ENCODE measurements at places on chromosomes 13 and 19.
A peak's percentile ranks its signal among the peaks of the same experiment; 100 is the strongest.

GRCh38 chr19:56660381-56661107 lies 11.0 kb downstream of the ZNF835 start:
- DNase-seq = no peak

- no peak for DNase-seq
These were observed 194.7 kb downstream of the LMO7 start for GRCh38 chr13:75830842-75831241.

DNA sequence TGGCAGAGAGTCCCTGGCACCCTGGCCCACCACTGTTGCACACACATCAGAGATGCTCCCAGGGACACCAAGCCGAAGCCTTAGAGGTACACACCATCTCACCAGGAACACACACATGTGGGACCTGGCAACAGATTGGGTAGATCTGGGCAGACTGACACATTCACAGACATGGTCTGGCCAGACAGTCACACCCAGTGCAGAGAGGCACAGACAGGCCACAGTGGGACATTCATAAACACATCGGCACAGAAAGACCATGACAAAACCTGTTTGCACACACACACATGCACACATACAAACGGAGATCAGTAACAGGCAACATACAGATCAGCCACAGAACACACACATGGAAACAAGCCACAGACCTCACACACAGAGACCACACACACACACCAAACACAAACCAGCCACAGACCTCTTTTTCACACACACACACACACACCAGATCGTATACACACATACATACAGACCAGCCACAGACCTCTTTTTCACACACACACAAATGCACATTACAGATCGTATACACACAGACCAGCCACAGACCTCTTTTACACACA lies 6.3 kb upstream of the JUNB start:
- no peak for DNase-seq

DNA sequence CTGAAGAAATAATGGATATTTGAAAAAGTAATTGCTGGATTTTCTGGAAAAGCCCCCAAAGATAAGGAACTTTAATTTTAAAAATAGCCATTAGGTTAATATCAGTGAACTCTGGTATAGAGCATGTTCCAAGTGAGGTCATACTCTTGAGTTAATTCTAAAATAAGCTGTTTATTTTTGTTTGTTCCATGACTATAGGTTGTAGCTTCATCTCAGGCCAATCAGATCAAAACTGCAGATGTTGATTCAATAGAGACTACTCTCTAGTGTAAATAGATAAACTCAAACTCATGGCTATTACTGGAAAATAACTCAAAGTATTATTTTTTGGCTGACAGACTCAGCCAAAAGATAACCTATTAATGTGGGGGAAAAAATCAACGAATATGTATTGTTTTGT lies 815.1 kb downstream of the DIAPH3 start:
- no peak for DNase-seq

DNA sequence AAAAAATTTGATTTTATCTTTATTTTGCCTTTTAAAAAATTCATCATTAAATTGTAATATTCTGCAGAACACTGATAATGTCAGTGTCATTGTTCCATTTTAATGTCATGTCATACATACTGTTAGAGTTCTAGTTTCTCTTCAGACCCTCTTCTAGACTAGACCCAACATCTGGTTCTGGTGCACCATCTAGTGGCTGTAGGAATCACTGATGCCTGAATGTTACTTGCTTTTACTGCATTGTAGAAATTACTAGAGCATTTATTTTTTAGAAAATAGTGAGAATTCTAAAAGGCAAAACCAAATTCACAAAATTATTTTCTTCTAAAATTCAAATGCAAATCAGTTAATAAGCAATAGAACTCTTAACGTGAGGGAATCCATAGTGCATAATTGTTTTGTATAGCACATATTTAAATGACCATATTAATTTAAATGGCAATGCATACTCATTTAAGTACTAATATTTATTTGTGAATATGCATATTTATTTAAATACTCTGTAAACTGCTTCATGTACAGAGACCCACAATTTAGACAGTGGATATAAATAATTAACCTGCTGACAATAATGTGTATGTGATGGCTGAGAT lies 425.7 kb downstream of the KLF12 start:
- DNase-seq = peak; percentile 60

DNA sequence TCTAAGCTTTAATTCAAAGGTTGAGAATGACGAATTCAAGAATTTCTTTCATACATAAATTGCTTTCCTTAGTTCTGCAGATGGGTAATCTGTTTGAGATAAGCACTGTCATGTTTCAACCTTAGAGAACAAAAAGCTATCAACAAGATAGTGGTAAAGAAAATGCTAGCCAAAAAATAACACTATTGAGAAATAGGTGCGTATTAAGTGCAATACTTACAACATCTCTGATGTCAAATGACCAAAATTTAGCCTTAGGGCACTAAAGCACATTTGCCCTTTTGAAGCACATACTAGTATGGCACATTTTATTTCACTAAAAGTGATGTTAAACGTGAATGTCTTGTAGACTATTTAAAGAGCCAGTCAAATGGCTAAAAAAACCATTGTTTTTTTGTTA lies 4.9 kb downstream of the KBTBD6 start:
- no peak for DNase-seq

GRCh38 chr13:40283666-40284065 lies 382.8 kb downstream of the FOXO1 start:
- DNase-seq = no peak

DNA sequence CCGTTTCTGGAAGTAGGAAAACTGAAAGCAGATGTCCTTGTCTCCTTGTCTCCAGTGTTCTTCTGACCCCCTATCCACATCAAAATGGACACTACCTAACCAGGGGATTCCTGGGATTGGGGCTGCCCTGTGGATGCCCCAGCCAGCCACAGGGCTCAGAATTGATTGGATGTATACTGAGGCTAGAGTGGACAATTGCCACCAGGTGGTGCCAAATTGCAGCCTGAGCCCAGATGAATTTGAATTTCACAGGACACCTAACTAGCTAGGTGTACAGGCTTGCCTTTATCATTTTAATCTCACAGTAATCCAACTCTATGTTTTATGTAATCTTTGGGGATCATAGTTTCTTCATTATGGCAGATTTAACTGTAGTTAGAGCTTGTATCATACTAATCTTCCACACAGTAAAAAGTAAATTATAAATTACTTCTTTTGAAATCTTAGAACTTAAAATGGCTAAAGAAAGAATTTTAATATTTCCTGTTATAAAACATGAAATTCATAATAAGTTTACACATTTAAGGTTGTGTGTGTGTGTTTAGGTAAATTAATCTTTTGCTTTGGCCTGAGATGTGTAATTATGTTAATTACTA lies 58.0 kb downstream of the PIBF1 start:
- no peak for DNase-seq

DNA sequence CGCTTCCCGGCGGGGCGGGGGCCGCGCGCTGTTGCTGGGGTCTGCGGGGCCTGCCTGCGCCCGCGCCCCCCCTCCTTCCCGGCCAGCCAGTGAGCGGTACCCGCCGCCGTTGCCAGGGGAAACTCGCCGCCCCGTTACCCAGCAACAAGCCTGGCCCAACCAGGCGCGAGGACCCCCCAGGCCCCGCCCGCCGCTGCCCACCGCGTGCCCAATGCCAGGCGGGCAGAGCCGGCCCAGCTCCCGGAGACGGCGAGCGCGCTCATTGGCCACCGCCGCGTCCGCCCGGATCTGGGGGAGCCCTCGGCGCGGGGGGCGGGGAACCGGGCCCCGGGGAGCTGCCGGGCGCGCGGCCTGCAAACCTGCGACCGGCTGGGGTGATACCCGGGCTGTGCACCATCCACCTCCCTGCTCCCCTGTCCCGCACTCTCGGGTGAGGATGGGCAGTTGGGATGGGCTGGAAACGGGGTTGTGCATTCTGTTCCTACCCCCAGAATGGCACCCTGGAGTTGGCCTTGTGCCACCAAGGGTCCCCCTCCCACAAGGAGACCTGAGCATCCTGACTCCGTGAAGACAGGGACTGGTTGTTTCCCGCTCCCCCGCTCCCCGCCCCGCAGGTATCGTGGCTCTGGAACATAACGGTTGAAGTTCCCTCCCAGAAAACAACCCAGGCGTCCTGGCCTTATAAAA lies 8.8 kb upstream of the BBC3 start:
- DNase-seq = no peak

Measured in NCI-H2029 treated with DMSO at 0.1 percent for 48 hours (cell line).